ENCODE measurements at places on chromosomes 3 and 15. TPM values are rescaled to one million over a fixed set of nuclear protein-coding genes. Genes with fewer than 3 reads are reported as not detected.

The FEZF2 gene
- total RNA-seq = not detected

The SH2D7 gene
- total RNA-seq = not detected

The SLC9A9 gene
- total RNA-seq = 0.22 TPM

The PDCD6IP gene
- 164 TPM for total RNA-seq

The RTP3 gene
- total RNA-seq = not detected

The HIGD2B gene
- not detected for total RNA-seq

The CPNE4 gene
- total RNA-seq = 6.3 TPM

The CPA3 gene
- not detected for total RNA-seq

The IL16 gene
- not detected for total RNA-seq

The STRIT1 gene
- total RNA-seq = not detected

The GOLGA6L7 gene
- total RNA-seq = not detected

The NOX5 gene
- 0.16 TPM for total RNA-seq

The SMCO1 gene
- not detected for total RNA-seq

The DUOX1 gene
- not detected for total RNA-seq

The EPHA3 gene
- not detected for total RNA-seq

The TTLL13 gene
- not detected for total RNA-seq

The TMCO5A gene
- not detected for total RNA-seq

The MEIS2 gene
- 8.6 TPM for total RNA-seq

The FBN1 gene
- total RNA-seq = 6.8 TPM

The AGBL1 gene
- not detected for total RNA-seq

The RLBP1 gene
- total RNA-seq = not detected

The PLCH1 gene
- 0.97 TPM for total RNA-seq

The PTPRG gene
- total RNA-seq = 2.2 TPM

The ALPK3 gene
- 0.09 TPM for total RNA-seq

Data from A549 treated with GW870086 at 1 μM for 4 hours (cell line).